ENCODE measurements at places on chromosomes 5 and 9.

GRCh38 chr9:16726029-16726428 lies 144.4 kb downstream of the BNC2 start:
- DNase-seq, result no peak

GRCh38 chr9:37215381-37215780 lies 95.0 kb downstream of the ZCCHC7 start:
- DNase-seq, result no peak

- DNase-seq, result no peak
These were observed 8.6 kb downstream of the GBGT1 start for GRCh38 chr9:133155156-133155555.

GRCh38 chr5:172059661-172060100 lies 53.2 kb upstream of the FBXW11 start:
- DNase-seq, result peak; percentile 26

All from DND-41 (cell line).